ENCODE measurements at places on chromosomes 13 and 19.

GRCh38 chr13:41236369-41236768, 27.0 kb downstream of the MTRF1 start:
- DNase-seq, result no peak

DNA sequence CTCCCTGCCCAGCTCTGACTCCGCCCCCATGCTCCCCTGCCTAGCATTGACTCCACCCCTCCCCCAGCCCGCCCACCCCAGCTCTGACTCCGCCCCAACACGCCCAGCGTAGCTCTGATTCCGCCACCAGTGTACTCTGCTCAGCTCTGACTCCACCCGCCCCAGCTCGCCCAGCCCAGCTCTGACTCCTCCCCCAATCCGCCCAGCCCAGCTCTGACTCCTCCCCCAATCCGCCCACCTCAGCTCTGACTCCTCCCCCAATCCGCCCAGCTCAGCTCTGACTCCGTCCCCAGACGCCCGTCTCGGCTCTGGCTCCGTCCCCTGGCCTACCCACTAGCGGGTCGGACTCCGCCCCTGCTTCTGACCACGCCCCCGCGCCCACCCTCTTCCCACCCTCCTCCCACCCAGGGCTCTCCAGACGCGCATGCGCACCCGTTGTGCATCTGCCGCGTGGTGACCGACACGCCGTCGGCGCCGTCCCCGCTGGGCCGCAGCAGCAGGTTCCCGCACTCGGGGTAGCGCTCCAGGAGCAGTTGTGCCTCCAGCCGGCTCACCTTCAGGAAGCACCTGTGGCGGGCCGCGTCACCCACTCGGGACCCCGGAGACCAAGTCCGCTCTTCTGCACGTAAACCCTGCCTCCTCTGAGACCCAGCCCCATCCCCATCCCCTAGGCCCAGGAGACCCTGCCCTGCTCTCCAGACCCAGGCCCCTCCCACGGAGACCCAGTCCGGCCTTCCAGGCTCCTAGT, 10.2 kb downstream of the STAP2 start:
- peak; percentile 95 for DNase-seq

DNA sequence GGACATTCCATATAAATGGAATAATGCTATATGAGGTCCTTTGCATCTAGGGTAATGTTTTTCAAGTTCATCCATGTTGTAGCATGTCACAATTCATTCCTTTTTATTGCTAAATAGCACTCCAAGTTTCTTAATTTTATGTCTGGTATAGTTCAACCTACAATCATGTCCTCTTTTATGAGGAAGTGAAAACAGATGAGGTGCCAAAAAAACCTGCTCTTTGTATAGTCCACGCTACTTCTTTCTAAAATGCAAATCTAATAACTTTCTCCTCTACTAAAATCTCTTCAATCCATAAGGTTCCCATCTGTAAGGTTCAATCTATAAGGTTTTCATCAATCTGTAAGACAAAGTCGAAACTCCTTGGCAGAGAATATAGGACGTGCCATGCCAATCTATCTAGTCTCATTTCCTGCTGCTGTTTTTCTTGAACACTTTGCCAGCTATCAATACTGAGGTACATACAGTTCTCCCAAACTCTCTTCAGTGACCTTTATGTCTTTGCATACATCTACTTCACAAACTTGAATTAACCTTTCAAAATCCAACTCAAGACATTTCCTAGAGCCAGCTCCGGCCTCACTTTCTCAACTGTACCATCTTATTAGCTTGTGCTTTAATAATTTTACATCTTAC, 33.7 kb downstream of the INTS6 start:
- no peak for DNase-seq

GRCh38 chr19:29587518-29587986, 18.5 kb upstream of the POP4 start:
- DNase-seq, result peak; percentile 65

GRCh38 chr13:98513837-98514236, 63.1 kb downstream of the STK24 start:
- DNase-seq, result no peak

GRCh38 chr19:28920269-28921066, 292.5 kb downstream of the UQCRFS1 start:
- no peak for DNase-seq

DNA sequence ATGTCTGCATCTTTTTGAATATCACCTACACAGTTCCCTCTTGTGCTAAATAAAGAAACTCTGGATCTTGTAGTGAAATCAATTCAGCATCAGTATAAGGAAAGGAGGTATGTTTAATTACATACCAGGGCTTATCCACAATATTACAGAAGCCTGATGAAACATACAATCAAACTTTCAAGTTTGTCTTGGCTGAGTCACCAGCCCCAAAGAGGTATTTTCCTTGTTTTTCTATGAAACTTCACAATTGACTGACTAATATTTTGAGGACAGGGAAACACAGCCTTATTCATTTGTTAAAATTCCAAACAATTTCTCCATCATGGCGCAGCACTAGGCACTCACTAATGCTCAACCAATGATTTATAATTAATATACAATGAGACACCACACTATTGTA, 952.4 kb downstream of the PCDH17 start:
- peak; percentile 23 for DNase-seq

DNA sequence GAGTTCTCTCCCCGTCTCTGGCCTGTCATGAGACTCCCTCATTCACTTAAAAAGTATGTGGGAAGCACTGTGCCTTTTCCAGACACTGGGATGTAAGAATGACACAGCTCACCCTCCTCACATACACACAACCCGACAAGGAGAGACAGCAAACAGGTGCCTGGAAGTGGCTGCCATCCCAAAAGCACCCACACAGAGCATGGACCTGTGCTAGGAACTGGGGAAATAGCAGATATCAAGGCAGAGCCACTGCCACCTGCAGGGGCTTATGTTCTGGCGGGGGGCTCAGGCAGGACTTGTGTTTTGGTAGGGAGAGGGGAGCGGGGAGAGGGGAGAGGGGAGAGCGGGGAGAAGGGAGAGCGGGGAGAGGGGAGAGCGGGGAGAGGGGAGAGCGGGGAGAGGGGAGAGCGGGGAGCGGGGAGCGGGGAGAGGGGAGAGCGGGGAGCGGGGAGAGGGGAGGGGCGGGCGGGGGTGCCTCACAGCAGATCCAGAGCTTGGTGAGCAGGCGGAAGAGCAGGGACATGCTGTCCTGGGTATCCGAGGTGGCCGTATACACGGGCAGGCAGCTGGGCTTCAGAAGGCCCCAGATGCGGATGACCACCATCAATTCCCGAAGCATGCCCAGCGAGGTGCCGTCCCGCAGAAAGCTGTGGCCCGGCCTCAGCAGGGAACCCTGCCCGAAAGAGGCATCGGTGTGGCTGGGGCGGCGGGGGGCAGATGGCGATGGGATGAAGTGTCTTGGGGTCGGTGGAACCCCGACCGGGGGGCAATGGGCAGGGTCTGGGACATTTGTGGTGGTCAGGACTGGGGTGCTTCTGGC, 12.2 kb downstream of the CFD start:
- no peak for DNase-seq

DNA sequence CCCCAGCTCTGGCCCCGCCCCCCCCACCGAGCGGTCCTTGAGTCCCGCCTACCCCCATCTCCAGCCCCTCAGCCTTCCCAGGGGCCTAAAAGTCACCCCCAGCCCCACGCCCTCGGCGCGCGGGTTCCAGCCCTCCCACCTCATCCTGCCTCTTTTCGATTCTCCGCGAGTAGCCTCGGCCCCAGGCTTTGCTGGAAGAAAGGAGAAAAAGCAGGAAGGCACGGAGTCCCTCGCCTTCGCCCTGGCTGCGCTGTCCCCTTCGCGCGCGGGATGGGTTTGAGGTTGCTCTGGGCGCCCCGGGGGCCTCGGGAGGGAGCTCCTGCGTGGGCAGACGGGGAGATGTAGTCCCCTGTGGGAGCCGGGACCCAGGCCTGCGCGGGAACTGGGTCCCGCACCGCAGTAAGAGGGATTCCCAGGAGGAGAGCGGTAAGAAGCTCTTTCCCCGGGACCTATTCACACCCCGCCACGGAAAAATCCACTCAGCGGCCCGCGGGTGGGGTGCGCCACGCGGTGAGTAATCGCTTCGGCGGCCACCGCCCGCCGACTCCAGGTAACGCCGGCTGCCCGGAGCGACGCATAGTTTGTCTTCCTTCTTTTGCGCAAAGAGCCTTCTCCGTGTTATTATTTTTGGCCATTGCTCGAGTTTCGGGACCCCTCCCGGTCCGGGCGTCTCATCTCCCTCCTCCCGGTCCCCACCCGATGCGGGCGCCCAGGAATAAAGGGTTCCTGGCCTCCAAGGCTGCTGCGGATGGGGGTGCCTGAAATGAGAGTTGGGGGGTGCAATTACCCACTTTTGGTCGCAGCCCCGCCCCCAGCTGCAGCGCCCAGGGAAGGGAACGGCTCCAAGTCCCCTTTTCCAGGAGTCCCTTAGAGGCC, 865 bp upstream of the CRLF1 start:
- no peak for DNase-seq

- DNase-seq, result no peak
Measured at GRCh38 chr19:49912965-49913685, 15.9 kb upstream of the ATF5 start.

DNA sequence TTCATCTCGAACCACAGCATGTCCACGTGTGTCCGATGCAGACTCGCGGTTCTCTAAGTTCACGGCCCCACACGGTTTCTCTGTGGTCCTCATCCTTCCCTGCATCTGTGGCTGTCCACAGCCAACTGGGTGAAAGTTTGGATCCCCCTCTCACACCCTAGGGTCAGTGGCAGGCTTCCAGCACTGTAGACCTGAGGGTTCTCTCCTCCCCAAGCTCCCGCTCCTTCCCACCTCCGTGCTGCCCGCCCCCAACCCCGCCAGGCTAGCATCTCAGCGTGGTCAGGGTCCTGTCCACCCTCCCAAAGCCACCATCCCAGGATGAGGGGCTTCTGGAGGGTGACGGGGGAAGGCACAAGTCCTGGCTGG, 3.0 kb downstream of the ANGPTL4 start:
- DNase-seq, result peak; percentile 13

- DNase-seq, result peak; percentile 93
Measured at GRCh38 chr19:18046059-18046718, 38.2 kb downstream of the ARRDC2 start.

- DNase-seq, result peak; percentile 87
Measured at GRCh38 chr13:30421093-30422053, 920 bp upstream of the UBE2L5 start.

GRCh38 chr13:113991676-113992179, 17.9 kb upstream of the C13orf46 start:
- no peak for DNase-seq

DNA sequence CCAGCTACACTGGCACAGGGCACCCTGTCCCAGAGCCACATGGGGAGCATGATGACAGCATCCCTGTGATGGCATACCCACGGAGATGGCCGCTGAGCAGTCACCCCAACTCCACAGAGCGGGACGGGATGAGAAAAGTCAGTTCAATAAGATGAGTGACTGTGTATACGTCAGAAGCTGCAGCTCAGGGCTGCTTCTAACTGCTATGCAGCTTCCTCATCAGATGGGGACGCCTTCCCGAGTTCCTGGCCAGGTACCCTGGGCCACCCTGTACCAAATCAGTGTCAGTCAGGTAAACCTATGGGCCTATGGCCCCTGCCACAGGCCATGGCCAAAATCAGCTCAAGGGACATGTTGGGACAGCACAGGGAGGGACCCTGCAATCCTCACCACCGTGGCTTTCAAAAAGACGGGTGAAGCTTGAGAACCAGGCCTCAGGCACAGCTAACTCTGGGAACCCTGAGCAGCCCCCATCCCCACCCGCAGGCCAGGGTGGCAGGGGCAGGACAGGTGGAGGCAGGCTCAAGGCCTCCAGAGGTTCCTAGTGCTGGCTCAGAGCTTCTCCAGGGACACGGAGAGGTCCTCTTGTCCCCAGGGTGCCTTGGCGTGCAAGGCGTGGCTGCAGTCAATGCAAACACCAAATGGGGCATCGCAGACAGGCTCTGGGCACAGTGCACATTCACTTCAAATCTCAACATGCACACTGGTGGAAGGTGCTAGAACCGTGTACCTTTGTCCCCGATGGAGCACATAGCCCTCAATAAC, 122.4 kb downstream of the TUBA3C start:
- no peak for DNase-seq

GRCh38 chr19:33402421-33403220, 29.1 kb downstream of the CEBPG start:
- DNase-seq, result no peak
